ENCODE measurements at places on chromosomes 6 and 20. TPM values are rescaled to one million over a fixed set of nuclear protein-coding genes. Genes with fewer than 3 reads are reported as not detected.

DNA sequence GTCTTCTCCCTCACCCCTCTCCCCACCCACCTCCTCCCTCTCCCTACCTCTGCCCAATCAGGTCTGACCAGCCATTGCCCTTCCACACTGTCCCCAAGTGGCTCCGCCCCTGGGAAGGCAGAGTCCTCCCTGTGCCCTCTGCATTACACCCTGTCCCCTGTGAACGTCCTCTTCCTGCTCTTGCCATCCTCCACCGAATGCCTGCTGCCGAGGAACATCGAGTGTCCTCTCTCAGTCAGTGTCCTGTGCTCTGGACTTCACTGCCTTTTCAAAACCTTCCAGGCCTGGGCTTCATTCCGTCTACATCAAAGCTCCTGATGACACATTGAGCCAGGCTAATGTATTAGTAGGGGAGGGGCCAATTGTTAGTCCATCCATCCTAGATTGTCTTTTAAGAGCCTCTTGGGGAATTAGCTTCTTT, 3.3 kb upstream of the PACSIN1 start:
- DNase-seq, result no peak
- H3K27ac ChIP-seq, result no peak overlapping the region
- H3K36me3 ChIP-seq, result no peaks in the 10 kb centered on the region
- H3K4me1 ChIP-seq, result peaks cover 3% of the 10 kb centered on the region
- no peak overlapping the region for H3K4me3 ChIP-seq
- peaks cover 4% of the 10 kb centered on the region for H3K27me3 ChIP-seq

DNA sequence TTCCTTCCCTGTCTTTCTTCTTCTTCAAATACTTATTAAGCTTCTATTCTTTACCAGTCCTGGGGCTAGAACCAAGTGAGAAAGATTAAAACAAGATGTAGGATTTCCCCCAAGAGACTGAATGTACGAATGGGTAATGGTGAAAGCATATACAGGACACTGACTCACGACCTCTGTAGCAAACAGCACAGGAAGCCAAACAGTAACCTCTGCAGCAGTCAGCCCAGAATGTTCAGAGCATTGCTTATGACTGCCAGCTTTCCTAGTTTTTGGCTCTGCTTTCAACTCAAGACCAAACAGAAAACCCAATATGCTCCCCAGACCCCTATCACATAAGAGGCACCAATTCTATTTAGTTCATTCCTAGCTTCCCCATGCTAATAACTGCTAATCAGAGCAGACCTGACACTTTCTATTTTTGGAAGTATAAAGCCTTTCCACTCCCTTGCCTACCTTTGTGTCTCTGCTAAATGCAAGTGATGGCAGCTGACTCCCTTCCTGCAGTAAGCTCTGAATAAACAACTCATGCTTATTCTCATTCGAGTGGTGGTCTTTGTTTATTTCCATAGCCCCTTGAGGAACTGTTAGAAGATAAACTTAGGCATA, 690.6 kb downstream of the EPM2A start:
- H3K4me1 ChIP-seq, result no peaks in the 10 kb centered on the region
- H3K27ac ChIP-seq, result no peak overlapping the region
- DNase-seq, result no peak
- H3K27me3 ChIP-seq, result no peaks in the 10 kb centered on the region
- H3K36me3 ChIP-seq, result no peaks in the 10 kb centered on the region

DNA sequence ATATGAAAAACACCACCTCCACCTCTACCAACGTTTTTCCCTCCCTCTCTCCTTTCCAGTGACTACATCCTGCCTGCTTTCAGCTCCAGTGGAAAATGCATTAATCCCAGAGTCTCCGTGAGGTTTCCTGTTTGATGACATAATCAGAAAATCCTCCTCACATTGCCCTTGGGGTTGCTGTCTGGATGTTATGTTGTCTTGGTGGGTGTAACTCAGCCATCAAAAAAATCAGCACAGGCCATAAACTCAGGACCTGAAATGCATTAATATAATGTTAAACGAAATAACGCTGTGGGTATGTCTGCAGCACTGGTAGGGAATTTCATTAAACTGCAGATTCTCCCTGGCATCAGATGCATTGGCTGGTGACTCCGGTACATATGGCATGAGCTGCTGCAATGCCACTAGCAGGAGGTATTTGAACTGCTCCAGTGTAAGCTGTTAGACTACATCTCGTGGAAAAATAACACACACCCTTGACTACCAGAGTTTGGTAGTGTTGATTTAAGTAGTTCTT, 297.8 kb downstream of the PRL start:
- H3K27ac ChIP-seq, result no peak overlapping the region
- no peak overlapping the region for H3K4me3 ChIP-seq
- H3K36me3 ChIP-seq, result no peaks in the 10 kb centered on the region
- H3K27me3 ChIP-seq, result no peaks in the 10 kb centered on the region
- H3K4me1 ChIP-seq, result no peaks in the 10 kb centered on the region

DNA sequence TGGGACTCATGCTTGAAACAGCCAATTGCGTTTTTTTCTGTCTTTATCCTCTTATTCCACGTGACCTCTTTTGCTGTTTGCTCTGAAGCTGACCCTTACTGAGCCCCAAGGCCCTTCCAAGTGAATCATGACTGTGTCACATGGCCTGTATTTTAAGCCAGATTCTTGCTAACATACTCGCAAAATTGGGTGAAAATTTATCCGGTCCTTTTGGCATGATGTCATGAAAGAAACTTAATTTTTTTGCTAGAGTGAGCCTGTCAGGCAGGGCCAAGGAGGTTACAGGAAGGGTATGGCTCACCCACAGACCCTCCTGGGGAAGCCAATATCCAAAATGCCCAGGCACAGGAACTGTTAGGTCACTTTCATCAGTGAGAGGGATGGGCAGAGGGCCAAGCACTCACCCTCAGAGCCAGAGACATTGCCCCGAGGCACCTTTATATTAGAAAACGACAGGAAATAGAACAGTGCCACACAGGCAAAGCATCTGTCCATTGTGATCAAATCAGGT, 296.7 kb downstream of the CDH26 start:
- H3K27me3 ChIP-seq, result no peaks in the 10 kb centered on the region
- DNase-seq, result no peak
- no peak overlapping the region for H3K4me3 ChIP-seq
- H3K4me1 ChIP-seq, result no peaks in the 10 kb centered on the region

- no peak overlapping the region for H3K4me3 ChIP-seq
- no peaks in the 10 kb centered on the region for H3K36me3 ChIP-seq
- no peak for DNase-seq
- H3K27me3 ChIP-seq, result no peaks in the 10 kb centered on the region
- no peak overlapping the region for H3K27ac ChIP-seq
- H3K4me1 ChIP-seq, result no peaks in the 10 kb centered on the region
These were observed 84.7 kb upstream of the MC3R start for GRCh38 chr20:56163806-56164205.

GRCh38 chr20:37651932-37652331, 41.9 kb upstream of the CTNNBL1 start:
- H3K36me3 ChIP-seq, result no peaks in the 10 kb centered on the region
- no peak overlapping the region for H3K27ac ChIP-seq
- H3K27me3 ChIP-seq, result peaks cover 4% of the 10 kb centered on the region
- peak; percentile 25 for DNase-seq
- H3K4me3 ChIP-seq, result no peak overlapping the region
- no peaks in the 10 kb centered on the region for H3K4me1 ChIP-seq

DNA sequence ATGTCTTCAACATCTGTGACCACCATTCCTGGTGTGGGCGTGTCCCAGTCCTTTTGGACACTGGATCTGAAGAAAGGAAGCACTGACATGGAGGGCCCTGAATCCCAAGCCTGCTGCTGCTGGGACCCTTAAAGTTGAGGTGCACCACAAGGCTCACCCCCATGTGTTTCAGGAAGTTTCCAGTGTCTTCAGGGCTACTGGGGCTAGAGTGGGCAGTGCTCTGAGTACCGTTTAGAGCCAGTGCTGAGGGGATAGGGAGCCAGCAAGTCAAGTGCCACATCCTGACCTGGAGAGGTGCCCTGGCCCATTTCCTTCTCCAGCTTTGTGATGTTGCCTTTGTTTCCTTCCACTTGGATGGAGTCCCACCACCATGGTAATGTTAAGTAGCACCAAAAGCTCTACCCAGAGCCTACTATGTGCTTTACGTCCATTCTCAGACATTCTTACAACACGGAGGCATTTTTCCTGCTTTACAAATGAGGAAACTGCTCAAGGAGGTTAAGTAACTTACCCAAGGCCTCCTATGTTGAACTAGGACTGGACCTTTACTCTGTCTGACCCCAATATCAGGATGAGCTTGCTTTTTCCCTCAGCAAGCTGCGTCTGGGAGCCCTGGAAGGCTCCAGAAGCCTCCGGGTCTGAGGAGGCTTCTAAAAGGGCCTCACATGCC, 552 bp upstream of the DEF6 start:
- no peak for DNase-seq
- peaks cover 49% of the 10 kb centered on the region for H3K4me1 ChIP-seq
- H3K27ac ChIP-seq, result peak overlapping the region; percentile 51
- H3K4me3 ChIP-seq, result peak overlapping the region; percentile 96
- H3K27me3 ChIP-seq, result no peaks in the 10 kb centered on the region

- DNase-seq, result no peak
- H3K27me3 ChIP-seq, result no peaks in the 10 kb centered on the region
- no peaks in the 10 kb centered on the region for H3K36me3 ChIP-seq
These were observed 38.4 kb upstream of the PHACTR3 start for GRCh38 chr20:59565768-59566461.

DNA sequence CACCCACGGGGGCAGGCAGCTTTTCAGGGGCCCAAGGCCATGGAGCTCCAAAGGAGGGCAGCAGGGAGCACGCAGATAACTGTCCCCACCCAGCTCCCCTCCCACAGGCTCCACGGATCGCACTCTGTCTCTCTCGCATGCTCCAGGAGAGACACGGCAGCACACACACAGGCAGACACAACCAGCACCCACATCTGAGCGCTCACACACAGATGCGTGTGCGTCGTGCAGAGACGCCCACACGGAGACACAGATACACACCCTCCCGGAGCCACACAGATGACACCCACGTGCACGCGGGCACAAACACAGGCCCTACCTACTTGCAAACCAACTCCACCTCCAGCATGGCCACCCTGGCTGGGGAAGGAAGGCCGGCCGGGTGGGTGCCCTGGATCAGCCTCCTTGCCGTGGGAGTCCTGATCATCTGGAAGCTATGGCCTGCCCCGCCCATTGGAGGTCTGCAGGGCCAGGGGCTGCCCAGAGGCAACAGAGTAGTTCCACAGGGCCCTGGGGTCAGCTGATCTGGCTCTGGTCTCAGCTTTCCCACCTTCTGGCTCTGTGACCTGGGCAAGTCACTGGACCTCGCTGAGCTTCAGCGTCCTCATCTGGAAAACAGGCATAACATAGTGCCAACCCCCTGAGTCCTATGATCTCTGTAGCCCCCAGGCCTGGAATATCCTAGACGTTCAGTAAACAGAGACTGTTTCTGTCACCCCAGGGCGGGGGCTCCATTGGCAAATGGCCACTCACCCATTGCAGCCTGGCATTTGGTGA, 31.5 kb downstream of the AAR2 start:
- H3K36me3 ChIP-seq, result no peaks in the 10 kb centered on the region
- no peaks in the 10 kb centered on the region for H3K27me3 ChIP-seq
- no peaks in the 10 kb centered on the region for H3K4me1 ChIP-seq
- H3K27ac ChIP-seq, result no peak overlapping the region
- H3K4me3 ChIP-seq, result no peak overlapping the region
- DNase-seq, result no peak

DNA sequence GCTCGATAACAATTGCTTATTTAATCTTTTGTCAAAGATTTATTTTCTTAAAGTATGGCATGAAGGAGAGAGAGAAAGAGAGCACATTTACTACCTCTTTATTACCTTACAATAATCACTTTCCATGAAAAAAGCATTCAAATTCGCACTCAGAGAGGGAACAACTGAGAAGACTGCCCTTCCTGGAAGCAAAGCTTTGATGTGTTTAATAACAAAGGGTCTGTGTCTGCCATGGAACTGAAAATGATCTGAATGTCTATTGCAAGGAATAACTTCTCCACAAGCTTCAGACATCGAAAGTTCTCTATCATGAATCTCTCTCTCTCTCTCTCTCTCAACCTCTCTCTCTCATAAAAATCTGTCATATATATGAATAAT, 308.9 kb downstream of the HDGFL1 start:
- no peak for DNase-seq
- H3K27me3 ChIP-seq, result no peaks in the 10 kb centered on the region
- no peak overlapping the region for H3K27ac ChIP-seq
- no peak overlapping the region for H3K4me3 ChIP-seq
- H3K4me1 ChIP-seq, result no peaks in the 10 kb centered on the region
- H3K36me3 ChIP-seq, result no peaks in the 10 kb centered on the region

DNA sequence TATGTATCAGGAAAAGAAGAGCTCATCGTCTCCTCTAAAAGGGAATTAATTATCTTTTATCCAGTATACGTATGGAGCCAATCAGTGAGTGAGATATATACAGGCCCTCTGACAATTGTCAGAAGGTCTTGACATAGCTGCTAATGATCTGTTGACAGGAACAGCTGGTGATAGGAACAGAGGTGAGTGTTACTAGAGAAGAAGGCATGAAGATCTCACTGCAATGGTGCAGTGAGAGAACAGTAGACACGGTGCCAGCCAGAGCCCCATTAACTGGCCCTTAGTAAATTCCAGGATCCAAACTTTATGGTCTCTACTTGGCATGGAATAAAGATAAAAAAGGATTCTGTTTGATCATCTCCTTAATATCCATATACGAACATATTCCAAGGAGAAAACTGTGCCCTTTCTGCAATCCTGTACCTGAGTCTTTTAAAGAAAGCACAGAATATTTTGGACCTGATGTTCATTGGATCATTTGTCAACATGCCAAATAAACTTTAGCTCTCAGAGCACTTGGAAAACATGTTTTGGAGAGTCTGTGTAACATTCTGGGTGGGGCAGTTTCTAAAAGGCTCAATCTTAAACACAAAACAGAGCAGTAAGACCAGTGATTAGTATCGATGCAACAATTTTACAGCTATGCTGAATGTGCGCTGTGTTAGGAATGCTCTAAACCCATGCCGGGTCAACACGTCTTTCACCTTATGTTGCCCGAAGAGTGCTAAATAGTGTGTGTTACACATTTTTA, 135.8 kb upstream of the CITED2 start:
- H3K27ac ChIP-seq, result no peak overlapping the region
- no peaks in the 10 kb centered on the region for H3K4me1 ChIP-seq
- no peaks in the 10 kb centered on the region for H3K36me3 ChIP-seq

Gene CTAGE9
- not detected for total RNA-seq

Gene SNAP25
- not detected for total RNA-seq

Gene TNFRSF21
- total RNA-seq, result 0.15 TPM

Measured in CD4-positive, CD25-positive, alpha-beta regulatory T cell (primary cell).